Epithelial cell of prostate (primary cell): ENCODE measurements at places on chromosomes 6 and 20.
A peak's percentile ranks its signal among the peaks of the same experiment; 100 is the strongest.

GRCh38 chr6:78829407-78829806 is 37.9 kb upstream of the IRAK1BP1 start:
- DNase-seq = no peak

GRCh38 chr6:84764332-84765049 is at the start of gene TBX18:
Gene TBX18 (minus strand): TSS chr6:84764598. CDS start chr6:84764181, 417 bp downstream.
- peak; percentile 40 for DNase-seq

DNA sequence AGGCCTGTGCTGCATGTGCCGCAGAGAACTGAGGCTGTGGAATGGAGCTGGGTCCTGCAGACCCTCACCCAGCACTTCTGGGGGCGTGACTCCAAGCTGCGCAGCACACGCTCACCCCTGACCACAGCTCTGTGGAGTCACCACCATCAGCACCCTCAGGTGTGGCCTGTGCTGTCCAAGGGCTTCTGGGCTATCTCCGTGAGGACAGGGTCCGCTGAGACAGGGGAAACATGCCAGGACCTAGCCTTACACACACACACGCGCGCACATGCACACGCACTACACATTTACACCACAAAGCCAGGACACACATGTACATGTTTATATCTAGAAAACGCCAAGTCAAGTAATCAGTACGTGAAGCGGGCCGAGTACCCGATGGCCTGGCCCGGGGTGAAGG is 26.8 kb upstream of the TCFL5 start:
- no peak for DNase-seq

- DNase-seq = no peak
These were observed 53.9 kb downstream of the EPHA7 start for GRCh38 chr6:93365445-93365844.

DNA sequence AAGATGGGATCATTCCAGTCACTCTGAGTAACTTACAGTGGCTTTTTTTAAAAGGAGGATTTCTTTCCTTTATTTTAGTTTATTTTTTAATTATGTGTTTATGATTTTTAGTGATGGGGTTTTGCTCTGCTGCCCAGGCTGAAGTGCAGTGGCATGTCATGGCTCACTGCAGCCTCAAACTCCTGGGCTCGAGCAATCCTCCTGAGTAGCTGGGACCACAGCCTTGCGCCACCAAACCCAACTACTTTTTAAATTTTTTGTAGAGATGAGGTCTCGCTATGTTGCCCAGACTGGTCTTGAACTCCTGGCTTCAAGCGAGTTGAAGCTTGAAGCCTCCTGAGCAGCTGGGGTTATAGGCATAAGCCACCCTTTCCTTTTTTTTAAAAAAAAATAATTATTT is 31.8 kb upstream of the PHACTR3 start:
- no peak for DNase-seq

DNA sequence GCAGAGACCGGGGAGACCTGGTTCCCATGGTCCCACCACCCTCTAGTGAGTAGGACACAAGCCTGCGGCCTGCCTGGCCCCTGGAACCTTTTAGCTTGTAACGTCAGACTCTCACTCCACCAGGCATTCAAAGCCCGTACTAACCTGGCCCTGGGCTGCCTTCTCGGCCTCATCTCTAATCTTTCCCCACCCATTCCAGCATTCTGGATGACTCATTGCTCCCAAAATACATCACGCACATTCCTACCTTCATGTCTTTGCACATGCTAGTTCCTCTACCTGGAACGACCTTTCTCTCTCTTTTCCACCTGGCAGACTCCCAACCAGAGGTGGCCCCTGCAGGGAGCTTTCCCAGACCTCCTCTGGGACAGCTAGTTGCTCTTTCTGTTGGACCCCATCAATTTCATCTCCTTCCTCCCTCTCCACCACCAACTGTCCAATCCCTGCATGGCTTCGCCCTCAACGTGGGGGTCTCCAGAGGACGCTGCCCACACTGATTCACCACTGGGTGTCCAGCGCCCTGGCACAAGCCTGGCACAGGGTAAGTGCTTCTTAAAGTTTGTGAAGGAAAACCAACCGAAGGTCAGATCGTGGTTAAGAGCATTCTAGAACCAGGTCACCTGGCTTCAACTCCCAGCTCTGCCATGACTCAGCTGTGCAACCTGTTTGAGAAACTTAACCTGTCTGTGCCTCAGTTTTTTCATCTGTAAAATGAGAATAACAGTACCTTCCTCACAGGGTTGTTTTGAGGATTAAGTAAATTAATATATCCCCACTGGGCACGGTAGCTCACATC is 35.2 kb downstream of the JPH2 start:
- peak; percentile 8 for DNase-seq

- no peak for DNase-seq
These were observed 62.4 kb downstream of the ZBTB9 start for GRCh38 chr6:33516726-33517125.

DNA sequence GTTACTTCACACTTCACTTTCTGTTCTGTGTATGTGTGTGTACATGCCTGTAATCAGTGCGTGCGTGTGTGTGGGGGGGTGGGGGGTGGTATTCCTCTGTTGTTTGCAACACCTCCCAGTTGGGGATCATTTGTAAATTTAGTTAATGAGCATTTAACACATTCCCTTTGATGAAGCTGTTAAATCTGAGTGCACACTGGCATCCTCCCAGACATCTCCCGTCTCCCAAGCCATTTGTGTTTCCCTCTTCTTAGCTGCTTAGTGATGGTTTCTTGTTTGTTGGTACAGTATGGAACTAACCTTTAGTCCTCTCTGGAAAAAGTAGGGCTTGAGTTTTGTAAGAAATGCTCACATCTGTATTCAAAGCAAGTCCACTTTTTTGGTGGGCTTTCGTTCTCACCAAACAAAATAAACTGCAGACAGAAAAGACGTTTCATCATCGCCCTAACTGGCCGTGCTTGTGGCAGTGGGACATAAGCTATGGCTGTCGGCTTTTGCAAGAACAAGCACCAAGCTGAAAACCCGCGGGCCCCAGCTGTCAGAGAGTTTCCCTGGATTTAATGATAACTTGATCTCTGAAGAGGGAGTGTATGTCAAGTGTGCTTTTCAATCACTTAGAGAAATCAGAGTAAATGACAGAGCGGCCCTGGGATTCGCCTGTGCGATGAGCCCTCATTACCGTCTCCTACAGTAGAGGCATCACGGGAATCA is 54.9 kb upstream of the SASH1 start:
- no peak for DNase-seq

GRCh38 chr6:139853302-139853992 is 479.0 kb upstream of the CITED2 start:
- no peak for DNase-seq

DNA sequence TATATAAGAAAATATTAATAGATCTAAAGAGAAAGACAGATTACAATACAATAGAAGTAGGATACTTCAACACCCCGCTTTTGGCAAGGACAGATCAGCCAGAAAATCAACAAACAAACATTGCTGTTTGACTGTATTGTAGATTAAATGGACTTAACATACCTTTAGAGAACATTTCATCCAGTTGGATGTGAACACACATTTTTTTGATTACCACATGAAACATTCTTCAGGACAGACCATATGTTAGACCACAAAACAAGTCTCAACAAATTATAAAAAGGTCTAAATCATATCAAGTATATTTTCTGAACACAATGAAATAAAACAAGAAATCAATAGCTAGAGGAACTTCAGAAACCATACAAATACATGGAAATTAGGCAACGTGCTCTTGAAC is 148.2 kb downstream of the TRMT11 start:
- DNase-seq = no peak

DNA sequence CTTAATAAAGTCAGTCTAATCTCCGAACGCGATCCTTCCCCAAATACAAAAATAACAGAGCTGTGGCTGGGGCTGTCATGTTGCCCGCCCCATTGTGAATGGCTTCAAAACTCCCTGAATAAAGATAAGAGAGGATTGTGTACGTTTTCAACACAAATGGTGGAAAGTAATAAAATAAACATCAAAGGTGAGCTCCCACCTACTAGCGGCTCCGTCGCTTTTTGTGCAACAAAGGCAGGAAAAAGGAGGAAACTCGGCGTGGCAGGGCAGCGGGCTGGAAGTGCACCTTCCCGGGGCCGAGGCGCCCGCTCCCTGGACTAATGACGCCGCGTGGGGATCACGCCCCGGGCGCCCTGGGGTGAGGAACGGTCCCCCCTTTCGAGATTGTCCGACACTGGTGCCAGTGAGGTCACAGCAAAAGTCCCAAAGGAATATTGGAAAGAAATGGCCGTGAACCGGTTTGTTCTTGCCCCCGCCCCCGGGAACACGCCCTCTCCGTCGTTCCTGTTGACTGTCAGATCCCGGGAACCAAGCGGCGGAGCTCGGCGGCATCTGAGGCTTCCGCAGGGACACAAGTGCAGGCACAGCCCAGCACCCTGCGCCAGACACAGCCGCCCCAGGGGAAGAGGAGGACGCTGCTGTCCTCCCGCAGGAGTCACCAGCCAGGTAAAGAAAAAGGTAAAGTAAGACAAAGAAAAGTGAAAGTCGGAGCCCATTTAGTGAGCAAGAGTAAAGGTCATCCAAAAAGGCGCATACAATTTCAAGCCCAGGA is 1.1 kb upstream of the FOXQ1 start:
- DNase-seq = no peak

DNA sequence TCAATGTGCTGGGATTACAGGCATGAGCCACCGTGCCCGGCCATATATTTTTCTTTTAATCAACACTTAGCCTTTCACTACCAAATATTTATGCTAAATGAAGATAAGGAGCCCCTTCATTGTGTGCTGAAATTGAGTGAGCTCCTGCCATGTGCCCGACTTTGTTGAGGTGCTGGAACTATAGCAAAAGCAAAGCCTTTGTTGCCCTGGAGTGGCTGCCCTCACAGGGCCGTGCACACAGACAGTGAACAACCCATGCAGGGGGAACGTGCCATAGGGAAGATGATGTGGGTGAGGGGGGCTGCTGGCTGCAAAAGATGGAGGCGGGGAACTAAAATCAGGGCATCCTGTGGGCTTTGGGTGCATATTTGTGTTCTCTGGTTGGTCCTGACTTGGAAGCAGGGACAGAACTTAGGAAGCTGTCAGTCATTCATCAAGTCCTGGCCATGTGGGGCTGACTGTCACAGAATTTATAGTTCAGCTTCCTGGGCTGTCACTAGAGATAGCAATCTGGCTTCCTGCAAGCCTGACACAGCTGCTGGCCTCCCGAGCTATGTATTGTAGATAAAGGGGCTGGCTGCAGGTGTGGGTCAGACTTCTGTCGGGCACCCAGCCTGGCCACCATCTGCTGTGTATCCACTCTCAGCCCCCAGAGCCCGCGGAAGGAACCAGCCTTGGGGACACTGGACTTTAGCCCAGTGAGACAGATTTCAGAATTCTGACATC is 56.8 kb upstream of the MPC1 start:
- DNase-seq = no peak

DNA sequence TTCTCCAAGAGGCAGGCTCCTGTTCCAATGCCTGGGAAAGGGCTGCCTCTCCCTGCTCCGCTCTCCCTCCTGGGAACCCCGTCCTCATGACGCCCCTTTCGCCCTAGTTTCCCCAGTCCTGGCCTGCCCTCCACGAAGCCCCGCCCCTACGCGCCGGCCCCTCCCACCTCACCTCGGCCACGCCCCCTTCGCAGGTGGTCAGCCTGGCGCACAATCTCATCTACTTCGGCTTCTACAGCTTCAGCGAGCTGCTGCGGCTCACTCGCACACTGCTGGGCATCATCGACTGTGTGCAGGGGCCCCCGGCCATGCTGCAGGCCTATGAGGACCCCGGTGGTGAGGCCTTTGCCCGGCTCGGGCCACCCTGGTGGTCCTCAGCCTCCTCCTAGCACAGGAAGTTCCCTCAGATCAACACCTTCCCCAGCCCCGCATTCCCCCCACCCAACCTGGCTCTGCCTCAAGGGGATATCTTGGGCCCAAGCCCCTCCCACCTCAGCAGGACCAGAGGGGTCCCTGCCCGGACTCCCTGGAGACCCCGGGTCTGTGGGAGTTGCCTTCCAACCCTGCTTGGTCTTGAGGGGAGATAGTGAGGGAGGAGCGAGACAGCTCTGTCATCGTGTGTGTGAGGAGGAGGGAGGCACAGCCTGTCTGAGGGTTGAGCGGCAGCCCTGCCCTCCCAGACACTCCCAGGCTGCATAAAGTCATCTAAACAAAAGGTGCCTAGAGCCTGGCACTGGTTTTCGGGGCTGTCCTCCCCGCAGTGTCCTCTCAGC is 40.3 kb downstream of the UQCC2 start:
- no peak for DNase-seq

GRCh38 chr6:7541175-7542064 is at the start of gene DSP:
Gene DSP (plus strand): TSS chr6:7541671. CDS start chr6:7541916, 245 bp downstream.
- DNase-seq = no peak

- DNase-seq = no peak
These were observed 17.6 kb upstream of the FUCA2 start for GRCh38 chr6:143529095-143529494.

DNA sequence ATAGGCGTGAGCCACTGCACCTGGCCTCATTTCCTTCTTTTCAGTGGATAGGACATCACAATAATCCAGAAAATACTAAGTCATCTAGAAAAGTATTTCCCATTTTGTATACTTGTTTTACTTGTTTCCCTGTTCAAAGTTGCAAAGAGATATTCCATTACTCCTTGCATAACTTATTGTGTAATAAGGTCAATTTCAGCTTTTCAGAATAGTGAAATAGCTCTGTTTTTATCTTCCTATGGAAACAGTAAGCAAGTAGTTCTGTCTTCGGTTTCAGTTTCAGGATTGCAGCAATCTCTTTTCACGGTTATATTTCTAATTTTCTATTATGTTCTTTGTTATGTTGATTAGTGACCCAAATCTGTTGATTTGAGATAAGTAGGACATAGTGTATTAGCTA is 6.0 kb downstream of the STX11 start:
- no peak for DNase-seq

DNA sequence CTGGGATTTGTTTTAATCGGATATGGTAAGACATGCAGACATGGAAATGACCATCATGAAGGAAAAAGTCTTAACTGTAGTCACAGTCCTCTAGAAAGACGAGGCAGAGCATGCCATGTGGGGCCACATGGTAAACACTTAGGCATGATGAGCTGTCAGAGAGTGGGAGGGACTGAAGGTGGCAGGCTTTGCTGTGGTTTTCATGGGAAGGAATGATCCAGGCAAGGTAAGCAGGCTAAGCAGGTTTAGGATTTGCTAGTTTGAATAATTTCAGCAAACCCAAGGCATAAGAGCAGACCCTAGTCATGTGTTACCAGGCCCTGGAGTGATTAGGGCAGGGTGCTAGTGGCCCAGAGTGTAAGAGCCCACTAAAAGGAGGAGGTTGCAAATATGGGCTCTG is 47.2 kb upstream of the STMND1 start:
- peak; percentile 86 for DNase-seq

DNA sequence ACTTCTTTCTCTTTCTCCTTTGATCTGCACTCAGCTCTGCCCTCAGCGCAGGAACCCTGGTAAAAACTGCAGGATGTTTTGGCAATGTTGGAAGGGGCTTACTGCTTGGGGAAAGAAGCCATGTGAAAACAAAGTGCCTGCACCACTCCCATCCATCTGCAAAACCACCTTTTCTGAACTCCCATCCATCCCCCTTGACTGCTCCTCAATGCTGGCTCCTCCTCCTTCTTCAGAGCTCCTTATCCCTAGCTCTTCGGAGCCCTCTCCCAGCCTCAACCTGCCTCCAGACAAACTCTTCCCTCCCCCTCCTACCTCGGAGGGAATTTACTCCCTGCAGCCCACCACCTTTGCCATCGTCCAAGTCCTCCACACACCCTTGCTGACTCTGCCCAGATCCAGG is 4.2 kb upstream of the ZBTB12 start:
- no peak for DNase-seq
